Right ventricle myocardium inferior (tissue), 1 donor: ENCODE measurements at places on chromosomes 5 and 9.

- DNase-seq, result no peak
These were observed 470.5 kb downstream of the PLK2 start for GRCh38 chr5:57989378-57989777.

- DNase-seq, result no peak
These were observed 41.6 kb downstream of the LPAR1 start for GRCh38 chr9:110996436-110997220.

- no peak for DNase-seq
These were observed 28.4 kb downstream of the ZFP62 start for GRCh38 chr5:180832638-180833068.

DNA sequence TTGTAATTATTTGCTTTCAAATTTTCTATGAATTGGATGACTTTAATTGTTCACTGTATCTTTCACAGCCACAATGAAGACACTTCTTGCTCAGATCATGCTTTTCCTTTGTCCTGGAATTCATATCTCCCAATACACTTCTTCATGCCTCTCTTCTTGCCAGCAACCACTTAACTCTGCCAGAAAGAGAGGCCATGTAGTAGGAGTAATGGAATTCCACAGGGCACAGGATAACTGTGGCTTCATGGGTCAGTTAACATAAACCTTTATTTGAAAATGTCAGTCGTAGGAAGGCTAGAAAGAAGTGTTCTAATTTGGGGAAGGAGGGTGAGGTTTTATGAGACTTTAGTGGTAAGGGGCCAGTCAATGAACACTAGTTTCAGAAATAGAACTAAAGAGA, 190.3 kb downstream of the TMEM167A start:
- no peak for DNase-seq

- DNase-seq, result no peak
These were observed 18.3 kb upstream of the MSANTD3 start for GRCh38 chr9:100408546-100409175.

GRCh38 chr5:74952406-74952805, 86.2 kb upstream of the FAM169A start:
- no peak for DNase-seq

GRCh38 chr5:178941361-178941760, 363 bp downstream of the ZNF454 start:
- no peak for DNase-seq

DNA sequence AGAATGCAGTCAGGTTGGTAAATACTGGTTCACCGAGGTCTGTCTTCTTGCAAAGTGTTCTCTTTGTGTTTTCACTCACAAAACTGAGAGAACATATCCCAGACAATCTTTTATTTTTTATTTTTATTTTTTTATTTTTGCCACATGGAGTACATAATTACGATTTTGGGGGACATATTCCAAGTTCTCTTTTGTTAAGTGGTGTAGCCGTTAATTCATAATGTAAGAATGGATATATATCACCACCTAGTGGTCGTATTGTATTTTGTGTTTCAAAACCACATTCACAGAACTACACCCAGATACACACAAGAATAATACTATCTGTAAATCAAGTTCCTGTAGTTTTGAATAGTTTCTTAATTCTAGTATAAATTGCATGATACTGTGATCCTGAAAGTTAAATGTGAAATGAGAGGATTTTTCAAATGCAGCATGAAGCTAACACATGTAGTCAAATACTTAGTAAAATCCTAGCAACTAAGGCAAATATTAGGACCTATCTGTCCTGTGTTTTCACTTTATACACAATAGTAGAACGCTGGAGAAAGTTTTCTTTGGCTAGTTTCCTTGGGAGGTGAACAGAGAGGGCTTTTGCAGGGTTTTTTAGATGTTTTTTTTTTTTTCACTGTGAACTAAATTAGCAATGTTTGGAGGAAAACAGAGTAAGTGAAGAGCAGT, 92.7 kb downstream of the VCAN start:
- no peak for DNase-seq

DNA sequence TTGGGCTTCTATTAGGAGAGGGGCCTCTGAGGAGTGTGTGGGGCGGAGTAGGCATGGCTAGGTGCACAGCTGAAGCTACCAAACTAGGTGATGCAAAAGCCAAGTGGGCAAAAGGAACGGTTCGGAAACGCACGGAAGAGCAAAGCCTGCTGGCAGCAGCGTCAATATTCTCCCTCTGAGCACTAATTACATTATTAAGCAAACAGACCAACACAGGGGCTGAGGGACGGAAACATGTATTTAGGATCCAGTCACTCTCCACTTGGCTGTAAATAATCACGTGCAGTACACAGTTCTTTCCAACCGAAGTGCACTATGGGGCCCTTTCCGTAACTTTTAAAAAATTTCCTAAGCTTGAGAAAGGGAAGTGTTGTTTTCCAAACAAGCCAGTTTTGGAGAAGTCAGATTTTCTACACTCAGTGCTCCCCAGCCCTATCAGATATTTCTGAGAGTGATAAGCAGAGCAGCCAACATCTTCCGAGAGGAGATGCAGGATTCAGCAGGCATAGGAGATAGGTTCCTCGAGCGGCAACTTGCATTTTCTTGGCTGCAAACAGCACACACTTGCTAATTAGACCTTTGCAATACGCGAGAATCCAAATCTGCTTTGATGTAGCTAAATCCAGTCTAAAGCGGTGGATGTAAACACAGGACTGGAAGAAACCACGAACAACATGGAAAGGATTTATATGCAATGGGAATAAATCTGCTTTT, 217.2 kb upstream of the TBCA start:
- DNase-seq, result no peak
